Activated T-helper 2 cell treated with anti-CD3 and anti-CD28 coated beads, Interferon-gamma antibody, Interleukin-2, Interleukin-4, amounts not matched to agents 10 μg/mL and 5 μg/mL and 100 μg/mL, durations not matched to agents 14 hours and 24 hours and 36 hours (primary cell): ENCODE measurements at places on chromosomes 1 and 21. TPM values are rescaled to one million over a fixed set of nuclear protein-coding genes. Genes with fewer than 3 reads are reported as not detected.

The KCNA3 gene
- 24.0 and 24.4 TPM in 2 replicates for total RNA-seq

The ACOT11 gene
- 1.8 and 2.3 TPM in 2 replicates for total RNA-seq

The CYYR1 gene
- total RNA-seq, result 0.07 and 0.21 TPM in 2 replicates

The EXO1 gene
- 49.2 and 52.5 TPM in 2 replicates for total RNA-seq

The OR14A16 gene
- not detected in 2 replicates for total RNA-seq

The TGFB2 gene
- total RNA-seq, result 0.05 TPM in 1 of 2 replicates, not detected in the other

The TNNI3K gene
- not detected in 2 replicates for total RNA-seq

The SLC1A7 gene
- not detected in 2 replicates for total RNA-seq

The FCMR gene
- total RNA-seq, result 14.1 and 16.7 TPM in 2 replicates

GRCh38 chr1:202280595-202280994 lies 61.1 kb downstream of the UBE2T start:
- DNase-seq, result no peak

- no peak for DNase-seq
These were observed 18.5 kb upstream of the SEMA4A start for GRCh38 chr1:156134716-156135435.

- DNase-seq, result no peak
These were observed 23.7 kb downstream of the KCNJ15 start for GRCh38 chr21:38280454-38280853.

GRCh38 chr1:61655453-61655852 lies 69.5 kb downstream of the TM2D1 start:
- DNase-seq, result no peak

- DNase-seq, result no peak
These were observed 14.1 kb upstream of the PLEKHG5 start for GRCh38 chr1:6505367-6506209.

DNA sequence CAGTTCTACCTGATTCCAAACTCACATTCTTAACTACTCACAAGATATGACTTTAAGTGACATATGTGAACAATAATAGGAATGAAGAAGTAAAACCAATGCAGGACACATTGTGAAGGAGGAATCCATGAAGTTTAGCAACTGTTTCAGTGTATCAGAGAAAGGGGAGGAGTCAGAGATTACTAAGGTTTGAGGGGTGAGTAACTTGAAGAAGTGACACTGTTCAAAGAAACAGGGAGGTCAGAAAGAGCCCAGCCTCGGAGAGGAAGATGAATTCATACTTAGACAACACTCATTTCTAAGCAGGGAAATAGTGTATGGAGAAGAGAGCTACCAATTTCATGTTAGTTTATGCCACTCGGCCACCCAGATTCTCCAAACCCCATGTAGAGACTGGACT lies 28.2 kb upstream of the RPF1 start:
- no peak for DNase-seq

DNA sequence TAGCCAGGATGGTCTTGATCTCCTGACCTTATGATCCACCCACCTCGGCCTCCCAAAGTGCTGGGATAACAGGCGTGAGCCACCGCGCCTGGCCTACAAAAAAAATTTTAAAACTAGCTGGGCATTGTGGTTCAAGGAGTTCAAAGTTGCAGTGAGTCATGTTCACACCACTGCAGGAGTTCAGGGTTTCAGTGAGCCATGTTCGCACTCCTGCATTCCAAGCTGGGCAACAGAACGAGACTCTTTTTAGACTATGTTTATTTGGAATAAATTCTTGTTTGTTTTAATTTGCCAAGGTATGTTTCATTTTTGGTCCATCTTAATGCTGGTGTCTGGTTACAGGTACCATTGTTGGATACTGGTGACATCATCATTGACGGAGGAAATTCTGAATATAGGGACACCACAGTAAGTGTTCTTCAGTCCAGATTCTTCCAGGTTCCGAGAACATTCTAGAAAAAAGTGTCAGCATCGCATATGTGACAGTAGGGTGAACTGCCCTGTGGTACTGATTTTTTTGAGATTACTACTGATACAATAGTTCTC lies 3.9 kb downstream of the PGD start:
- no peak for DNase-seq

DNA sequence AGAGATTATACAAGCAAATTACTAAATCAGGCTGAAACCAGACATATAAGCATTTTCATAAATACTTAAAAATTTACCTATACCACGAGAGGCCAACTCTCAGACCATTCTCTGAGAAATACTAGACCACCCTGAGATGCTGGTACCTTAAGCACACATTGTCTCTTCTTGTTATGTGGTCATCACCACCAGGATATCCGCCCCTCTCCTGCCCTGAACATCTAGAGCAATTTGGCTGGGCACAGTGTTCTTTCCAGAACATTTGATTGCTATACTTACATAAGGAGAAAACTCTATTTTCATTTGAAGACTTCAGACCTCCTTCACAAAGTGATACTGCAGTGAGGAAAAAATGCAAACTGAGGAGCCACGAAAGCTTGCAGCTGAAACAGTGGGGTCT lies 36.2 kb upstream of the DUSP10 start:
- DNase-seq, result no peak

DNA sequence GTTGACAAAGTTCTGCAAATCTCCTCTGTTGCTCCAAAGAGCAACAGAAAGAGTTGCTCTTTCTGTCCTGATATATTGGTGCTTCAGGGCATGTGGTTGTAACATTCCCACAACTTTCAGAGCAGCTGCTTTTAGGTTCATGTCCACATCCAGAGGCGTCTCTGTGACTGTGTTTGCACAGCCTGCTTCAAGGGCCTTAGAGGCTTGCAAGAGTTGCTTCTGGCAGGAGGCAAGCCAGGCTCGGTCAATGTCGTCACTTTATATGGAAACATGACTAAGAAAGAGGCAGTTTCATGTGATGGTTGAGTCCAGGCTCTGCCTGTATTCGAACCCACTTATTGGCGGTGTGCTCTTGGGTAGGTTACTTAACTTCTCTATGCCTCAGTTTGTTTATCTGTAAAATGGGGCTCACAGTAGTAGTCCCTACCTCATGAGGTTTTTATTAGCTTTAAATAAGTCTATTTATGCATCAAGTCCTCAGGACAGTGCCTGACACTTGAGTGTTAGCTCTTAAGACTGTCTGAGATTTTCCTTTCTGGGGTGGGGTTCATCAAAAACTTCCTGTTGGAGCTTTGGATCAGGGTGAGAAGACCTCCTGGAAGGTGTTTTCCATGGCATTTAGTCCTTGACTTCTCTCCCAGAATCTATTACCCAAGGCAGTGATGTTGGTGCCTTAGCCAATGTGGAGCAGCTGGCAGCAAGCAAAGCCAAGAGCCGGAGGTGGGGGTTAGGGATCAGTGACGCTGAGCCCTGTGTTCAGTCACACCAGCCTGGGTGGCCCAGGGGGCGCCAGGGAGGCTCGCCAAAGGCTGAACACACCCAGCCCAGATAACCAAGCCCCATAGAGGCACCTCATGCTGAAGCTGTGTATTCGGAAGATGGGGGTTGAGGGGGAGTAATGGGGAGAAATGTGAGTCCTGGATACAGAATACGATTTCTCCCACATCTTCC lies 18.9 kb downstream of the LHX4 start:
- no peak for DNase-seq

DNA sequence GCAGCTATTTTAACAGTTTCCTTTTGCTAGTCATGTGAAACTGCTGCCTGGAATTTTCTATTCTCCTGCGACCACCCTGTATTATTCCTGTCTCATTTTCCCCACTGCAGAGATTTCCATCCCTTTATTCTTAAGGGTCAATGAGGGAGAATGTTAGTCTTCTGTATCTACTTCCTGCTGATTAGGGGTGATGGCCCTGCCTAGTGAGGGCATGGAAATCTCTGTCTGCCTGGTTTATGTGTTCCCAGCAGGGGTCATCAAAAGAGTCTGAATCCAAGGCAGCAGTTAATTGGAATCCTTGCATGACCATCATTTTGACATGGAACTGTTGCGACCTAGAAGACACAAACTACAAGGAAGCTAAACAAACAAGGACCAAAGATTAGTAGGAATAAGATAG lies 325.2 kb downstream of the PLPP3 start:
- no peak for DNase-seq

DNA sequence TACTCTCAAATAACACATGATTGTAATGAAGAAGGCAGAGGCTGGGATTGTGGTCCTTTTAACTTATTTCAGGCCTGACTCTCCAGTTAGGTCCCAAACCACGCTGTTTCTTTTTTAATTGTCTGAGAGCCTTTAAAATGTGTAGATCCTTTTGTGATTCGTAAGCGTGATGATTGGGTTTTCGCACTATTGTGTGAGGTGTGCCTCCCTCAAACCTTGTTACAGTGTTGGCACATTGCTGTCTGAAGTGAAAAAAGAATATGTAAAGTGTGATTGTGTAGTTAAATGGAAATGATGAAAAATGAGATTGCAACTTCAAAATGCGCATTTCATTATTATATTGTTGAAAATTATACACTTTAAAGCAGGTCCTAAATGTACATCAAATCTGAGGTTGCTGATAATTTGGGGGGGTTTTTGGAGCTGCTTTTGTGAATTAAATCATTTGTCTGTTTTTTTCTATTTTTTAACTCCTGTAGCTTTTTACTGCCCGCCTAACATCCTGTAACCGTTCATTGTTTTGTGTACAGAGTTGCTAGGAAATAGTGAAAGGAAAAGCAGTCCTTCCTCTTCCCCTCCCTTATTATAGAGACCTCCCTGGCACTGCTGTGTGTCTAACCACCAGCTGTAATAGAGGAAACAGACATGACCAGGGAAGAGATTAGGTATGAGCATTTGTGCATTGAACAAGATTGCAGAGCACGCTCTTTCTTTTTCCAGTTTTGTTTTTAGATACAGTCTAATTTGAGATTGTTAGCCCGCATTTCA lies 43.3 kb downstream of the IARS2 start:
- DNase-seq, result no peak

GRCh38 chr21:39096754-39097153 lies 86.5 kb downstream of the PSMG1 start:
- no peak for DNase-seq

DNA sequence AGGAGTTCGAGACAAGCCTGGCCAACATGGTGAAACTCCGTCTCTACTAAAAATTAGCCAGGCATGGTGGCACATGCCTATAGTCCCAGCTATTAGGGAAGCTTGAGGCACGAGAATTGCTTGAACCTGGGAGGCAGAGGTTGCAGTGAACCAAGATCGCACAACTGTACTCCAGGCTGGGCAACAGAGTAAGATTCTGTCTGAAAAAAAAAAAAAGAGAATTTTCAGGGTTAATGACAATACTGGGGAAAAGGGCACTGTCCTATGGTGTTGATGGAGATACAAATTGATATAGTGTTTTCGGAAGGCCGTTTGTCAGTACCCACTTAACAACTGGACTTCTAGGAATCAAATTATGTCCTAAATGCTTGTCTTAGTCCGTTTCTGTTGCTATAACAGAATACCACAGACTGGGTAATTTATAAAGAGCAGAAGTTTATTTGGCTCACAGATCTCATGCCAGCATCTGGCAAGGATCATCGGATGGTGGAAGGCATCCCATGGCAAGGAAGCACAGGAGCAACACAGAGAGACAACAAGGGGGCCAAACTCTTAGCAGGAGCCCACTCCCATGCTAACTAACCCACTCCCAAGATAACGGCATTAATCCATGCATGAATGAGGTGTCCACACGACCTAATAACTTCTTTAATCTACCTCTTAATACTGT lies 41.3 kb downstream of the ZBTB8A start:
- DNase-seq, result no peak

DNA sequence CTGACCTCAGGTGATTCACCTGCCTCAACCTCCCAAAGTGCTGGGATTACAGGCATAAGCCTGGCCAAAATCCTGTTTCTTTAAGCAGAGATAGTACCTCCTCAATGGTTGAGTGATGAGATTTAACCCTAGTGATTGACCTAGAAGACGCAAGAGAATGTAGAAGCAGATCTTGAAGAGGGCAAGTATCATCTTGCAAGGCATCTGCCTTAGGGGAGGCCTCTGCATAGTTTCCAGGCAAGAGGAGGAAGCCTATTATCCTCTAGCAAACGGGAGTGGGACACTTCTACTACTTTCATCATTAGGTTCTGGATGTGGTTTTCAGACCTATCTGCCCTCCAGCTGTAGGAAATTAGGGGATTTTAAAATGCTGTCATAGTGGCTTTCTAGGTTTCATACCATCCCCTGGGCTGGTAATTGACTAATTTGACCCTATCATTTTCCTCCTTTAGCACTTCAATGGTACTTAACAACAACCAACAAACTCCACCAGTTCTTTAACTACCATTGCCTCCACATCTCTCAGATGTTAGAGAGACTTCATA lies 10.0 kb upstream of the TRIM62 start:
- no peak for DNase-seq

DNA sequence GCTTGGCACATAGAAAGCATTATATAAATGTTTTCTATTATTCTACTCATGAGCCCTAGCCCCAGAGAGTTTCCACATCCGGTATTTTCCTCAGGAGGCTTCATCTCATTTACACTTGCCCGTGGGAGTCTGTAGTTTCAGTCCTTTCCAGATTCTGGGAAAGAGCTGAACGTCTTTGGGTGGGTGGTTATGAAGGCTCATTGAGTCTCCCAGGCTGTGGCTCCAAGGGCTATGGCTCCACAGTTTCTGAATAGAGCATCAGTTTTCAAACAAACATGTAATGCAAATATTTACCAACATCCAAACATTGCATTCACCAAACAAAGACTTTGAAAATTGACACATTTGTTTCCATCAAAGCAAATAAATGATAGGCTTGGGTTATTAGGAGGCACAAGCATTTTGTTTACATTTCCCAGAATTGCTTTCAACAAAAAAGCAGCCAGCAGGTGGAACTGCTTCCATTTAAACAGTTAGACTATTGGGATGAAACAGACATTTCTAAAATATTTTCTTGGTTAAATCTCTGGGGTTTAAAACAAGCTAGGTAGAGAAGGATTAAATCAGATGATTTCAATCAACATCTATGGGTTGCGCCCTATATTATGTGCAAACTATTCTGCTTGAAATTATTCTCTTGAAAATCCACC lies 1.3 kb upstream of the LEMD1 start:
- no peak for DNase-seq

- DNase-seq, result no peak
These were observed 297.9 kb downstream of the PCP4 start for GRCh38 chr21:40164905-40165772.

DNA sequence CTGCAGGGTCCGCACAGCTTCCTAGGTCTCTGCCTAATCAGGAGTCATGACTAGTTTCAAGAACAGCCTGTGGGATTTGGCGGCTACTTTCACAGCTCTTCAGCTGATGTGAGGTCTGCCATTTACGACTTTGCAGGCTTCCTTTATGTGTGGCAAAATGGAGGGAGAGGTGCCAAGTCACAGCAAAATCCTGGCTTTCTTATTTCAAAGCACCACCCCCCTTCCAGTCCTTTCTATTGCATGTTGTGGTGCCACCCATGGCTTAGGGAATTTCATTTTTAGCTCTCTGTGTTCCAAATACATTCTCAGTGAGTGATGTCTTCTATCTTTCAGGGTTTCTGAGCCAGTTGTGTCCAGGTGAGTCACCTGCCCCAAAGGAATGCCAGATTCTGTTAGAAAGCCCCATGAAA lies 75.1 kb upstream of the WLS start:
- no peak for DNase-seq
